ENCODE measurements at places on chromosomes 3 and 15.

DNA sequence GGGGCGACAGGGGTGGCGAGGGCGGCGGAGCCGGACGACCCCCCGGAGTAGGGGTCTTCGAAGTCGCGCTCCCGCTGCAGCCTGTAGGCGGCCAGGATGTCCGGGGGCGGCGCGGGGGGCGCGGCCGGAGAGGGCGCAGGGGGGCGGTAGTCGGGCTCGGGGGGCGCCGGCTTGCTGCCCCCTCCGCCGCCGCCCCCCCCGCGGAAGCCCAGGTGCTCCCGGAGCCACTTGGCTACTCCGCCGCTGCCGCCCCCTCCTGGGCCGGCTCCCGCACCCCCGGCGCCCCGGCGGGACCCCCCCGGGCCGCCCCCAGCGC, 230 bp downstream of the SHF start:
- DNase-seq, result no peak

GRCh38 chr3:146466604-146467003, 2.8 kb downstream of the PLSCR2 start:
- DNase-seq, result no peak

GRCh38 chr3:32592011-32592410, 21.4 kb upstream of the DYNC1LI1 start:
- no peak for DNase-seq

DNA sequence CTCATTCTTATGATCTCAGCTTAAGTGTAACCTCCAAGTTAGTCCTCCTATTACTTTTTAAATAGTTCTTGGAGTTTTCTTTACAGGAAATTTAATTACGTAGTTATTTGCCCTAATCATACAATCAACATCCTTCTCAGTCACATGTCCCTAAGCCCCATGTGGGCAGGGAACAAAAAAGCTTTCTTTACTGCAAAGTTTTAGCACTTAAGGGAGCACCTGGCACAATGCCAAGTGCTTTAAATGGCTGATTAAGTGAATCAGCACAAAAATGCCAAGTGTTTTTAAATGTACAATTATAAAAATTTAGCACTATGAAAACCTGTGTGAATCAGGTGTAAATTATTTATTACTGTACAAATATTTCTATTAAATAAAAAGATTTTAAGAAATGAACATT, 445.3 kb downstream of the C3orf38 start:
- no peak for DNase-seq

DNA sequence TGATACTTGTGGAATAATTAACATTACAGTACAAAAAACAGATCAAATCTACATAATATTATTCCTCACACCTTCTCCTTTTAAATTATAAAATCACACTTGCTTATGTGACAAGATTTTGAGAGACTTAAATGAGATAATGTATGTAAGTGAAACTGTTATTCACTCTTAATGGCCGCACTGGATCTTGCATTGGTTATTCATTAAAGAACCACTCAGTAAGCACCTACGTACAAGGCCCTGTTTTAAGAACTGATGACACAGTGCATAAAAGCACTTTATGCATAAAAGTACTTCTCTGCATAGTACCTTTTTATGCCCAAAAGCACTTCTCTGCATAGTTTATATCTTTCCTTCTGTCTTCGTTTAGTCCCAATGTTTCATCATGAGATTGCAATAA, 172.1 kb downstream of the GOLGA6L6 start:
- no peak for DNase-seq

- peak; percentile 51 for DNase-seq
Measured at GRCh38 chr15:101499863-101500713, 10.6 kb upstream of the PCSK6 start.

DNA sequence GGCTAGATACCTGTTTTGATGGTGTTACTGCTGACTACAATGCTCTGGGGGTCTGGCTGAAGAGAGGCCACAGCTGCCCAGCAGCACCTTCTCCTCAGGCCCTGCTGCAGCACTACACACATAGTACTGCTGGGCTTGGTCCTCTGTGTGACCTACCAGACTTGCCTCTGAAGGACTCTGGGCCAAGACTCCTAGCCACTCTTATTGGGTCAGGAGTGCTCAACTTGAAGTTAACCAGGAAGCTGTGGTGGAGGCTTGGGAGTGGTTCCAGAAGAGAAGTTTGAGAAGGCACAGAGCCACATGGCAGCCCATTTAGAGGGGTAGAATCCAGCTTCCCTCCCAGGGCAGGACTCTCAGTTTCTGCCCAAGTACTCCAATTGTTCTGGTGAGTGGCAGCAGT, 16.6 kb downstream of the ELP6 start:
- DNase-seq, result no peak

DNA sequence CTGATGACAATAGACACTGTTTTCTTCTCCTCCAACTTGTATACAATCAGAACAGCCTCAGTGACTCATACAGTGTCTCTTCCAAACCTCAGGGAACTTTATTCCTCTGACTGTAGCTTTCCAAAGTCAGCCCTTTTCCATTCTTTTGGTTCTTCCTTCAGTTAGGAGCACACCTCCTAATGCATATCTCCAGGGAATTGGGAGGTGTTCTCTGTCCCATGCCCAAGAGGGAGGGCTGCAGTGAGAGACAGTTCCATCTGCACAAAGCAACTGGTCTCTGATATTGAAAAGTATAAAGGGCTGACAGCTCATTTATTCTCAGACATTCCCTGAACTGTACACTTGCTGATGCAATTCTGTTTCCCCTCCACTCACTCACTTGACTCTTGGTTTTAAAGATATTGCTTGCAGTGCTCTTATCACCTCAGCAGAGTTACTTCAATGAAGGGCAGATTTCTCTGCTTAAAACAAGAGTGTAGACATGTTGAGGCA, 337.8 kb upstream of the TBC1D5 start:
- no peak for DNase-seq

GRCh38 chr15:52114261-52115055, 1.9 kb upstream of the BCL2L10 start:
- DNase-seq, result no peak

DNA sequence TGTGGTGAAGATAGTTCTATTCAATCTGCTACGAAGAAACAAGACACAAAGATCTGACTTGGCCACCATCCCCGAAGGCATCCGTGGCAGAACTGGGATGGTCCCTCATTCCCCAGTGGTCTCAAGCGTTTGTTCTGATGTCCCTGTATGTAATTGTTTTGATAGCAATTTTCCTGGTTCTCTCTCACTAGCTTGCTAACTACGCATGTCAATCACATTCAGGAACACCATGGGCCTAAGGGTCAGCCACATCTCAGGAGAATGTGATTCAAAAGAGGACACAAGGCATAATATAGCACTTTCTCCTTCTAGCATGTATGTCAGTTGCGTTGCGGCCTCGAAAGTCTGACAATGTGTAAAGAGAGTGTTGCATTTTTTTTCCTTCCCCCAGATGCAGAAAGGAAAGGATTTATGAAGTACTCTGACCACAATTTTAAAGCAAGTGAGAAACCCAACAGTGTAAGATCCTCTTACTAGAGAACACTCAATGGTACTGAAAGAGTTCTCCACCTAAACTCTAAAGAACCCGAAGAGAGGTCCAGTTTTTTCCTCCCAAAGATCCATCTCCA, 32.0 kb upstream of the TCF12 start:
- no peak for DNase-seq

DNA sequence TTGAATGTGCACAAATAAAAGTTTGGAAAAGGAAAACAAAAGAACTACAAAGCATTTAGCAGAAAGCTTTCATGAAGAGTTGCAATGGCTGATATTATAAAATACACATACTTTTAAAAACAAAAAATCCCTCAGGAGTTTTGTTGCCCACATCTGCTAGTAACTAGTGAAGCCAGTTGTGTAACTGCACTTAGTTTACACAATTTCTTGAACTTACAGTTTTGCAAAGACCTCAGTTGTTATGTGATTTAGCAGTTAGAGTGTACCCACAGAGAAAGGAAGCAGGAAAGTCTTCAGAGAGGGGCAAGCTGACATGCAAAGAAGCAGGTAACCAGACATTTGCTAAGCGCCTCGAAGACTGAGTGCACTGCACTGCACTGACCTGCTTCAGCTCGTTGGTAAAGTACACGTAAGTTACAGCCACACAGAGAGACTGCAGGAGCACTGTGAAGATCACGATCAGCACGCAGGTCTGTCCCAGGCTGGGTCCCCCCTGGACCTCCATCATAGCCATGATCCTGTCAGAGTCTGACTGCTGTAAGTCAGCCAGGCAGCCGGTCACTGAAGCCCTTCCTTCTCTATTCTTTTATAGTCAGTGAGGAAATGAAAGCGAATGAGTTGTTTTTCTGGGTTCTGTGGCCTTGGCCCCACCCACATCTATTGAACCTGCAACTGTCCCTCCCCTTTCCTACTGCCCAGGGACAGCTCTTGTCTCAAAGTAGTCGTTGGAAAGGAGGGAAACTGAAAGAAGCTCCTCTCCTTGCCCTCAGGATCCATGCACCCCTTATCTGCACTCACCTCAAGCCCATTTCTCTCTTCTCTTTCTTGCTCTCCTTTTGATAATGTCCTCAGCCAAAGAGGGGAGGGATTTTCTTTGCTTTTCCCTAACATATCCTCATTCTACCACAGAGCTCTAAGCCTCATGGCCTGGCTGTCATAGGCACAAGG, at the start of gene TNFSF10:
Gene TNFSF10, minus strand, starts transcription at position 560 of the 948 bp plus-strand sequence. Its CDS starts 46 bp downstream, at position 514.
- peak; percentile 72 for DNase-seq

GRCh38 chr15:31280046-31280830, 46.4 kb upstream of the KLF13 start:
- no peak for DNase-seq

- DNase-seq, result no peak
Measured at GRCh38 chr3:16369885-16370284, 104.9 kb downstream of the OXNAD1 start.

GRCh38 chr3:181311186-181311585, 321.6 kb upstream of the DNAJC19 start:
- DNase-seq, result no peak

- no peak for DNase-seq
Measured at GRCh38 chr15:32979710-32980109, 214.8 kb downstream of the FMN1 start.

DNA sequence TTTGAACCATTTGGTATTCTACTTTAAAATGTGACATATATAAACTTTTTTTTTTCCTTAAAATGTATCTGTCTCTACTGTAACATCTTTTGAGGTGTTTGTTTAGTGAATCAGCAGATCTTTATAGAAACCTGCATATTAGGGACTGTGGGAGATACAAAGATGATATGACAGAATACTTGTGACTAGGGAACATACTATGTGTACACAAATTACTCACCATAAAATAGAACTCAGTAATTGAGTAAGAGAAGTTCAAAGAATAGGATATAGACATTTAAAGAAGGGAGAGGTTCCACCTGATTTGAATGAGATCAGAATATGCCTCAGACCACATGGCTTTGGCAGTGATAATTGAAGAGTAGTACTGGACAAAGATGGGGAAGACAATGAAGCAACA, 47.9 kb downstream of the ATP2C1 start:
- DNase-seq, result no peak

GRCh38 chr3:170739410-170739809, 130.6 kb downstream of the RPL22L1 start:
- DNase-seq, result no peak

GRCh38 chr3:4979428-4980228, at the start of gene BHLHE40:
Gene BHLHE40, plus strand, starts transcription at chr3:4979437. Its CDS starts 282 bp downstream, at chr3:4979719.
- peak; percentile 53 for DNase-seq

GRCh38 chr15:51484781-51485180, 137.8 kb downstream of the DMXL2 start:
- DNase-seq, result no peak

GRCh38 chr3:146967783-146968182, 362.6 kb upstream of the PLSCR5 start:
- DNase-seq, result no peak

DNA sequence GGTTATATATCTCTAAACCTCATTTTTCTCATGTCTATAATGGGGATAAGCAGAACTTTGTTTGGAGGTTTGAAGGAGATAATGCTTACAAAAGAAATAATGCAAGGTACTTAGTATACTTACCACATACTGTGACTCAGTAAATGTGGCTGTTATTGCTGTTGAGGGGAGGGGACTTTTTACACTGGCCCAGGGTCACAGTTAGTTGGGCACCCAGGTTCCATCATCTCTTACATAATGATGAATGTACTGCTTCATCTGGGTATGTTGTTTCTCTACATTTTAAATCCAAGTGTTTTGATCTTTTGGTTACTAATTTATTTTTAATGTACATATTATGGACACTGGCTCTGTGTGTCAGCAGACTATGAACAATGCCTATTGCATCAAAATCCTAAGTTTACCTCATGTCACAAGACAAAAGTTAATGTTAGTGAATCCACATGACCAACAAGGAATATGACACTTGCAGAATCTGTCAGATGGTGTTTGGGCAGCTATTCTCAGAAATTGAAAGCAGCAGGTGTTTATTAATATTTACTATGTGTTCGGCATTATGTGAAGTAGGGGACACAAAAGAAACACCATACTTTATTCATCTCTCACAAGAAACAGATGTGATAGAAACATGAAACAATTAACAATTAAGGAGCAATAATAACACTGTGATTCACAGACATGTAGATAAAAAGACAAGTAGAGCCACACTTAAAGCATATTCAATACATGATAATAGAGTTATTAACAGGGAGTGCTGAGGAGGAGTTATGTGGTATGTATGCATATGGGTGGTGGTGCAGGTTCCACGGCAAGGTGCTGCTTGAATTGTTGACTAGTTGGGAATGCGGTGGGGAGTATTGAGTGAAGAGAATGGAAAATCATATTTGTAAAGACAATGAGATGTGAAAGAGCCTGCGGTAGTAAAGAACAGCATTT, 109.7 kb downstream of the GALK2 start:
- no peak for DNase-seq

DNA sequence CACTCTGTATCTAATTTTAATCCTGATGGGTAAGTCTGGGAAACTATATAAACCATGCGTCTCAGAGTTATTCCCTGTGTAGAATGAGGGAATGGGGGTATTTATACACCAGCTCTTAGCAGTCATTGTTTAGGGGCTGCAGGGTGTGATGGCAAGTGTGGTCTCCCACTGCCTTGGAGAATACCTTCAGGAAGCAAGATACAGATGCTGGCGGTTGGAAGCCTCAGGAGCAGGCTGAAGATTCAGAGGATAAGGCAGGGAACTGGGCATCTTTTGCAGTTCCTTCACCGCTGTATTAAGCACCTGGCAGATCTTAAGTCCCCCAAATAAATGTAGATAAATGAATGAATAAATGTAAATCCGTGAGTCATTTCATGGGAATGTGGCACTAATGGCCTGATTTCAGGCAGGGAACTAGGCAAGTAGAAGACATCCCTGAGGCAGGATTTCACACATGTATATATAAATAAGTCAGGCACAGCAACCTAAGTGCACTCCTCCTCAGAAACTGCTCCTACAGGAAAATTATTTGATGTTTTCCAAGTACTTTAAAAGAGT, 209.2 kb upstream of the GADL1 start:
- DNase-seq, result no peak

DNA sequence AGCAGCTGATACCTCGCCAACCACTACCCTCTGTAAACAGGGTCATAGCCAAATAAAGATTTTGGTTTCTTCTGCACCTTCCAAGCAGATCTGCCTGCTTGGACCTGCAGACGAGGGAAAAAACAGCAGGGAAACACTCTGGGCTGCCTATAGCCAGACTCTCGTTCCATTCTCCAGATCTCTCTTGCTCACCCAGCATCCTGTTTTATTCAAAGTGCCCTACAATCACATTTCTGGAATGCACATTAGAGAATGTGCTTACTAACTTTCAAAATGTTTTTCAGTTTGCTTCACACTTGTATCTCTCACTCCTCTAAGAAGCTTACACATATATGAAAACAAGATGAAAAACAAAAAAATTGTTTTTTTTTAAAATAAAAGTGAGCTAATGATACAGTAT, 71.4 kb downstream of the MLH1 start:
- DNase-seq, result no peak

Data from activated T-cell treated with anti-CD3 and anti-CD28 coated beads, Interleukin-2, amount 50 U/mL, for 72 hours (primary cell).